ENCODE measurements at places on chromosomes 11 and 22.

DNA sequence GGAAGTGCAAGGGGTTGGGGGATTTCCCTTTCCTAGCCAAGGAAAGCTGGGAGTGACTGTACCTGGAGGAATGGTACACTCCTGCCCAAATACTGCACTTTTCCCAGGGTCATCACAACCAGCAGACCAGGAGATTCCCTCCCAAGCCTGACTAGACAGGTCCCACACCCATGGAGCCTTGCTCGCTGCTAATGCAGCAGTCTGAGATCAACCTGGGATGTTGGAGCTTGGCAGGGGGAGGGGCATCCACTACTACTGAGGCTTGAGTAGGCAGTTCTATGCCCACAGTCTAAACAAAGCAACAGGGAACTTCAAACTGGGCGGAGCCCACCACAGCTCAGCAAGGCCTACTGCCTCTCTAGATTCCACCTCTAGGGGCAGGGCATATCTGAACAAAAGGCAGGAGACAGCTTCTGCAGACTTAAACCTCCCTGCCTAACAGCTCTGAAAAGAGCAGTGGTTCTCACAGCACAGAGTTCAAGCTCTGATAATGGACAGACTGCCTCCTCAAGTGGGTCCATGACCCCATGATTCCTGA lies 58.5 kb downstream of the SLC22A9 start:
- no peak for DNase-seq

- DNase-seq: no peak
Measured at GRCh38 chr11:29395555-29396072, 621.2 kb downstream of the KCNA4 start.

GRCh38 chr11:59779487-59779886 lies 24.3 kb downstream of the STX3 start:
- DNase-seq: no peak

DNA sequence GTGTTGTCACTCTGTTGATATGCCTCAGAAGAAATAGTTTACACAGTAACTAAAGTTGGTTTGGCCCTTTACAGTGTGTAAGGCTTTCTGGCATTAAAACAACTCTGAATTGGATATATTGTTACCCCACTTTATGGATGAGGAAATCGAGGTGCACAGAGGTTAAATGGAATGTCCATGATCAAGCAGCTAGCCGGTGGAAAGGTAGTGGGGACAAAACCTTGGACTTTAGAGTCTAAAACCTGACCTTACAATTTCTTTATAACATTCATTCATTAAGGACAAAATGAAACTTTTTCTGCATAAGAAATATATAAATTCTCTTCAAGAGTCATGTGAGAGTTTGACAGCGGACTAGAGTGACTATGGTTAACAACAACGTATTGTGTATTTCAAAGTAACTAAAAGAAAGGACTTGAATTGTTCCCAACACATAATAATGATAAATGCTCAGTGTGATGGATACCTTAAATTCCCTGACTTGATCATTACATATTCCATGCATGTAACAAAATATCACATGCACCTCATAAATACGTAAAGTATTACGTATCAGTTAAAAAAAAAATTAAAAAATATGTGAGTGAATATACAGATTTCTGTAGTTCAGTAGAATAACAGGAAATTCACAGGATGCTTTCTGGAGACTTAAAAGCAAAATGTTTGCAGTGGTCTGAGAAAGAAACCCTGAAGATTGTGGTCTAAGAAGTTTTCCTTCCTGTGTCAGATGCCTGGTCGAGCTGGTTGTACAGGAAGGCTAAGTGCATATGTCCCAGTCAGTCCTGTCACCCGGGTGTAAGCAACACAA lies 51.0 kb downstream of the TEAD1 start:
- DNase-seq: no peak

DNA sequence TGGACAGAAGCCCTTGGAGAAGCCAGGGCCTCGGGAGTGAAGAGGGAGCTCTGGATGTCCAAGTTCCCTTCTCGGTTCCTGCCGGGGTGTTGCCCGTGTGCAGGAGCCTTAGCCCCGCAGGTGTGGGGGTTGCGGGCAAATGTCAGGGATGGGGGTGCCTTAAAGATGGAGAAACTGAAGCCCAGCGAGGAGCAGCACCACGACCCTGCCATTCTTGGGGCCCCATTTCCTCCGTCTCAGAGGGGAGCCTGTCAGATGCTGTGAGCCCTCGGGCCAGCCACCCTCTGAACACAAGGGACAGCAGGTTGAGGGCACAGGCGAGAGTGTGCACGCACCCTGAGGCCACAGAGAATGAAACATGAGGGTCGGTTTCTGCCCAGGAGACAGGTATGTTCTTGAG lies 6.3 kb downstream of the OSBPL5 start:
- DNase-seq: no peak

DNA sequence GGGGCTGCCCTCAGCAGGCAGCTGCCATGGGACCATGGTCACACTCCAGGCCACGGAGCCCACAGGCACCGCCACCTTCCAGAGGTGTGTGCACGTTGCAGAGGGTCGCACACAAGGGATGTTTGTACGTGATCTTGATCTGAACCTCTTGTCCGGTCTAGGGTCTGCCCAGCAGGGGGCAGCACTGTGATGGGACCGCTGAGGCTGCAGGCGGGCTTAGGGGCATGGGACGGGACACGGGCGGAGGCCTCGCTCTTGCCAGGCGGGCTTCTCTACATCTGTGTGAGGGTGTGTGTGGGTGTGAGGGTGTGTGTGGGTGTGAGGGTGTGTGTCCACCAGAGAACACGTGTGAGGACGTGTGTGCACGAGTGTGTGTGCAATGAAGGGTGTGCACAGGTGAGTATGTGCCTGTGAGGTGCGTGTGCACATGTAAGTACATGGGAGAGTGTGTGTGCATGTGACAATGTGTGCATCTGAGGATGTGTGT lies 52.4 kb downstream of the CACNA1I start:
- DNase-seq: no peak

DNA sequence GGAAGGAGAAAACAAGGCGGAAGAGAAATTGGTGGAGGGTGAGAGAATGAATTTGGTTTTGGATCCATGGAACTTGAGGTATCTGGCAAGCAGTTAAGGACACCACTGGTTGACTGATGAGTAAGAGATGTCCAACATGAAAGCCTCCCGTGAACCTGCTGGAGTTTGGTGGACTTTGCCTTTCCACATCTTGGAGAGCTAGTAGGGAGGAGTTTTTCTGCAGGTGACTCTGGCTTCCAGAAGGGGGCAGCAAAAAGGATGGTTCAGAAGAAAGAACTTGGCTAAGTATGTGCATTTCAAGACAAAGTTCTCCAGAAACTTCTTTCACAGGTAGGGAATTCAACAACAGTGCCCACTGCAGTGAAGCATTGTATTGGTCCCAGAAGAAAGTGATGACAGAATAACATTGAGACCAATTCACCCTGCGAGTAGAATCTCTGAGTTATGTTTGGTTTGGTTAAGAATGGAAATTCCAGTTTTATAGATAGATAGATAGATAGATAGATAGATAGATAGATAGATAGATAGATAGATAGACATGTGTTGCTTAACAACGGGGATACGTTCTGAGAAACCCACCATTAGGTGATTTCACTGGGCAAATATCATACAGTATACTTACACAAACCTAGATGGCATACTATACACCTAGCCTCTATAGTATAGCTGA lies 28.5 kb downstream of the DCDC1 start:
- no peak for DNase-seq

- DNase-seq: peak; percentile 43
Measured at GRCh38 chr11:34263441-34264091, 94.2 kb downstream of the ABTB2 start.

DNA sequence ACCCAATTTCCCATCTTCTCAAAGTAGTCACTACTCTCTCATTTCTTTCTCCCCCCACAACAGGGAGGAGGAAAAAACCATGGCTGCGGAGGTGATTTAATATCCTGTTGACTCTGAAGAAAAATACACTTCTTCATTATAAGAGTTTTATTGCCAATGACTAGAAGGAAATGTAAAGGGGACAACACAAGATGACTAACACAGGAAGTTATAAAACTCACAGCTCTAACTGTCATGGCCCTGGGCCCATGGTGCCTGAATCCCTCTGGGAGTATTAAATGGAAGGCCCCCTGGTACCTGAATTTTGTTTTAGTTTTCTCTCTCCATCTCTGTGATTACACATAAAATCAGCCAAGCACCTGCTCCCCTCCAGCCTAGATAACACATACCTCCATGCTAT lies 352.8 kb upstream of the FAT3 start:
- no peak for DNase-seq

DNA sequence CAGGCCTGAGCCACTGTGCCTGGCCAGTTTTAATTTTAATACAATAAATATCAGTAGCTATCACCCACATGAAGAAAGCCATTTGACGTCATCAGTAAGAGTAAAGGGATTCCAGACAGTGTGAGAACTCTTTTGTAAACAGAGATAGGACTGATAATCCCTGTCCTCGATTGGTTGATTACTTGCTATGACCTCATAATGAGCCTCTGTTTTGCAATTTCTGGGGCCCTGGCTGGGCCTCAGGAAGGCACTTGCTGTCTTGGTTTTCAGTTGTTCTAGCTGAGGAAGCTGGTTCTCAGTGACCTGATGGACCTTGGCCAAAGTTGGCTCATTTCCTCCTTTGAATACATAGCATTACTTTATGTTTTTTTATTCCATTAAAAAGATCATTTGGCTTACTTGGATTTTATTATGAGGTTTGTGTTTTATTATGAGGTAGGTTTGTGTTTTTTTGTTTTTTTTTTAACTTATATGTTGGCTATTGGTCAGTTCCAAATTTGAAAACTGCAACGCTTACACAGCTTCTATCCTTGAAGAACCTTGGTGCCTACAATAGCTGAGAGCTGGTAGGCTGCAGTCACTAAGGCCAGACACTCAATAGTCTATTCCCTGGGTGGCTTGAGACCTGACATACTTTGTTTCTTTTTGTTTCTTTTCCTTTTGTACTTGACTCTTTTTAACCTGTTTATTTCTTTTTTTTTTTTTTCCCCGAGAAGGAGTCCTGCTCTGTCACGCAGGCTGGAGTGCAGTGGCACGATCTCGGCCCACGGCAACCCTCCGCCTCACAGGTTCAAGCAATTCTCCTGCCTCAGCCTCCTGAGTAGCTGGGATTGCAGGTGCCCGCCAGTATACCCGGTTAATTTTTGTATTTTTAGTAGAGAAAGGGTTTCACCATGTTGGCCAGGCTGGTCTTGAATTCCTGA lies 20.0 kb downstream of the MARK2 start:
- DNase-seq: no peak

- DNase-seq: no peak
Measured at GRCh38 chr11:19628018-19628417, 84.6 kb upstream of the NAV2 start.

DNA sequence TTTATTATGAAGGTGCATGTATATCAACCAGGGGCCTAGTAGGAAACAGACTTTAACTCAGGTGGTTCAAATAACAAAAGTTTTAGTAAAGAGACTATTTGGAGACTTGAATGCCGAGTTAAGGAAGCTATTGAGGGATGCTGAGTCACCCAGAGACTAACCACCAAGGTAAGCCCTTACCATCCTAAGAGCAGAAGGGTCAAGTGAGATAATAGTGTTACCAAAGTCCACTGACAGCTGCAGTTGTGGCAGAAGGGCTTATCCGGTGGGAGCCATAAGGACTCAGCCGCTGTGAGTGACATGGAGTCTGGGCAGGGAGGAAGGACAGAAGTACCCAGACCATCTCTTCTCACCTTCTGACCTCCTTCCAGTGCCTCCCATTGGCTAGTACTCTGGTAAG lies 134.0 kb downstream of the INSC start:
- DNase-seq: no peak

- DNase-seq: no peak
Measured at GRCh38 chr11:62172294-62172693, 17.7 kb upstream of the SCGB1D1 start.

DNA sequence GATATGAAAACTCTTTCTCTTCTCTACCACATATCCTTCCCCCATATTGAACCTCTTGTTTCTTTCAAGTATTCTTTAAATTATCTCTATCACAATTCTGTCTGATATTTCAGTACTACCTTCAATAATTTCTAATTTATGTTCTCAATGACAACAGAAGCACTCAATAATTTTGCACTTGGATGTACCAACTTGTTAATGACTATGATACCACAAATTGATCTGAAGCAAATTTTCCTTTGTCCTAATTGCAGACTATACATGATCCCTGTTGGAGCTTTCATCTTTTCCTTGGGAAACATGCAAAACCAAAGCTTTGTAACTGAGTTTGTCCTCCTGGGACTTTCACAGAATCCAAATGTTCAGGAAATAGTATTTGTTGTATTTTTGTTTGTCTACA lies at the start of gene OR4C15:
OR4C15 (plus strand) TSS at position 301 of the 400 bp plus-strand sequence; CDS start at position 301, 0 bp downstream.
- no peak for DNase-seq

DNA sequence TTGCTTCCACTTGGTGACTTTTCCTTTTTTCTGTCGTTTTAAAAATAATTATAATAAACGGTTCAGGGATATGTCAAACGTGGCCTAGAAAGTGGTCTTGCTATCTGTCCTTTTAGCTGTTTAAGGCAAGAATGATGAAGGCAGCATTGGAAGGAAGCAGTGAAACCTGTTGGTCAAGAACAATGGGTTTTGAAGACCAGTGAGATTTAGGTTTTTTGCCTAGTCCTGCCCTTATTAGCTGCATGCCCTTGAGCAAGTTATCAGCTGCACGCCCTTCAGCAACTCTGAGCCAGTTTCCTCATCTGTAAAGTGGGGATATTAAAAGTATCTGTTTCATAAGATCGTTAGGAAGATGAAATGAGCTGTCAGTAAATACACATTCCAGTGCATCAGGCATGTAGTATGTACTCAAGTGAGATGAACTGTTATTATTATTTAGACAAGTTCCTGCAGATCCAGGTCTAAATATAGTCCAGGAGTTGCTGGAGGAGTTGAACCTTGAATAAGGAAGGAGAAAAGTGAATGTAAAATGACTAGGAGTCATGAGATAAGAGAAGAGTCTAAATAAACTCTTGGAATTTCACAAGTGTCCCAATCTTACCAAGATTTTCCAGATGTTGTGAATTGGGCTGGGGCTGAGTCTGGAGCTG lies 90.8 kb upstream of the HSD17B12 start:
- no peak for DNase-seq

GRCh38 chr11:133918608-133919260 lies 38.0 kb downstream of the IGSF9B start:
- DNase-seq: no peak

GRCh38 chr22:31290494-31291471 lies 1.5 kb downstream of the PIK3IP1 start:
- peak; percentile 90 for DNase-seq

GRCh38 chr22:43731988-43732387 lies 80.1 kb downstream of the EFCAB6 start:
- no peak for DNase-seq

All from NCI-H510A (cell line).